ENCODE measurements at places on chromosomes 7 and 10.

DNA sequence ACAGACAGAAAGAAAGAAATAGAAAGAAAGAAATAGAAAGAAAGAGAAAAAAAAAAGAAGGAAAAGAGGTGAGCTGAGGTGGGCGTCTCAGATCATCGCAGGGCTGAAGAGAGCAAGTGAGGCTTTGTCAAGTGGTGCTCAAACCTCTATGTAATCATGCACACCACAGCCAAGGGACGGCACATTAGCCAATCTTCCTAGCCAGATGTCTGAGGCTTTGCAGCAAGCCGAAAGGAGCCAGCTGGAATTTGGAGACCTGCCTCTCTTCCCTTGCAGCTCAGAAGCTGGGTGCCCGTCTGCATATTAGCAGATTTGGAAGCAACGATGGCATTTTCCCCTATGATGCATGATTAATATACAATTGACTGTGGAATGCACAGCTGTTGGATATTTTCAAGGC lies 52.5 kb downstream of the ADRA2A start:
- no peak for DNase-seq

DNA sequence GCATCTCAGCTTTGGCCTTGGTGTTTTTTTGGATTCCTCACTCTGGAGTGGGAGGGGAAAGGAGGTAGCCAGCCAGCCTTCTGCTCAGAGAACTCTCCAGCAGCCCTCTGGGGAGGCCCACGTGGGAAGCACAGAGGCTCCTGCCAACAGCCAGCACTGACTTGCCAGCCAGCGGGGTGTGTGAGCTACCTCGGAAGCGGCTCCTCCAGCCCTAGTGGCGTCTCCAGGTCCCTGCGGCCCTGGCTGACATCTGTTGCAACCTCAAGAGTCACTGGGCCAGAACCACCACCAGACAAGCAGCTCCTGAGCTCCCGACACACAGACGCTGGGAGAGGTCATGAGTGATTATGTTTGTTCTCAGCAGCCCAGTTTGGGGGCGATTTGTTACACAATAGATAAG lies 180.2 kb upstream of the FZD8 start:
- peak; percentile 41 for DNase-seq

GRCh38 chr7:132901241-132901640 lies 180.6 kb downstream of the CHCHD3 start:
- DNase-seq: no peak

GRCh38 chr7:76369018-76369417 lies 10.2 kb upstream of the YWHAG start:
- no peak for DNase-seq

DNA sequence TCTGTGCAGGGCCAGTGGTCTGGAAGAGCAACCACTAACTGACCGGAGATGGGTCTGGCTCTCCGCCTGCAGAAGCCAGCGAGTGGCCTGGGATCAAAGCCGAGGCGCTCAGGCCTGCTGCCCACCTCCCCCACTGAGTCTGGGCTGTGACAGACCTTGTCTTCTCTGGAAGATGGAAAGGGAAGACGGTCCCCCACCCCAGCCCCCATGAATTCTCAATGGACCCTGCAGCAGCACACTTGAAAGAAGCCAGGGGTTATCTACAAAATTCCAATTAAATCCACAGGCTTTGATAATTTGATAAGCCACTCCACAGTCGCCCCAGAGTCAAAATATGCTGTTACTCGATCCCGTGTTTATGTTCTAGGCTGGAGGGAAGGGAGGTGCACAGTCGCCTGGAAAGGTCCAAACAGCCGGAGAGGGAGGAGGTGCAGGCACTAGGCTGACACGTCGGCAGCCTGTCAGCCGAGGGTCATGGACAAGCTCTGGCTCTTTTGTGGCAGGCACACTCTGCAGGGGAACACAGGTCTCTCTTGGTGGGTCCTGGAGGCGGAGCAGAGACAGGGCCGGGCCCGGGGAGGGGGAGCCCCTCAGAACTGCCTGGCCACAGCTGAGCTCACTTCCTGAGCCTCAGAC lies 134.9 kb downstream of the SH3PXD2A start:
- peak; percentile 32 for DNase-seq

DNA sequence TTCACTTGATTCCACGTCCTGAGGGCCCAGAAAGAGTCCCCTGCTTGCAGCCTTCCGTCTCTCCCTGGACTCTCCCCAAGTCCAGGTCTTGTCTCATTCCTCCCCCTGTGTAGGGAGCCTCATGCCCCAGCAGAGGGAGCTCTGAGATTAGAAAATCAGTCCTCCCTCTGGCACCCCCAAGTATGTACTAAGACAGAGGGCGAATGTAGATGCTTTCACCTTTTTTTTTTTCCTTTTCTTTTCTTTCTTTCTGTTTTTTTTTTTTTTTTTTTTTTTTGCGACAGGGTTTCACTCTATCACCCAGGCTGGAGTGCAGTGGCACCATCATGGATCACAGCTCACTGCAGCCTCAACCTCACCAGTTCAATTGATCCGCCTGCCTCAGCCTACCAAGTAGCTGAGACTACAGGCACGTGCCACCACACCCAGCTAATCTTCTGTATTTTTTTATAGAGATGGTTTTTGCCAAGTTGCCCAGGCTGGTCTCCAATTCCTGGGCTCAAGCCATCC lies 10.3 kb downstream of the SFXN3 start:
- DNase-seq: peak; percentile 89

- DNase-seq: no peak
These were observed 516.7 kb downstream of the PARD3 start for GRCh38 chr10:34298346-34298818.

DNA sequence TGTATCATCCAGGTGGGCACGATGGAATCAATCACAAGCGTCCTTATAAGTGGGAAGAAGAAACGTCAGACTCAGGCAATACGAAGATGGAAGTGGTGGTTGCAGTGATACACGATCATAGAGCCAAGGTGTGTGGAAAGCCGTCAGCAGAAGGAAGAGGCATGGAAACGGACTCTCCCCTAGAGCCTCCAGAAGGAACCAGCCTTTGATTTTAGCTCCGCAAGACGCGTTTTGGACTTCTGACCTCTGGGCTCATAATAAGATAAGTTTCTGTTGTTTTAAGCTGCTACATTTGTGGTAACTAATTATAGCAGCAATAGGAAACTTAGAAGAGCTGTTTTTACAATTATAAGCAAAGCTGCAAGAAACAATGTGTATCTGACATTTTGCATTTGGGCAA lies 14.8 kb downstream of the FANK1 start:
- DNase-seq: no peak

GRCh38 chr10:42869977-42870350 lies 87.4 kb downstream of the BMS1 start:
- no peak for DNase-seq

- peak; percentile 1 for DNase-seq
These were observed 1160.8 kb downstream of the REEP3 start for GRCh38 chr10:64682043-64682442.

- peak; percentile 34 for DNase-seq
These were observed 2.0 kb downstream of the BMPR1A start for GRCh38 chr10:86758189-86759072.

- no peak for DNase-seq
These were observed 26.8 kb downstream of the TMEM270 start for GRCh38 chr7:73887762-73888161.

GRCh38 chr7:143027683-143028082 lies 751 bp upstream of the OR9A2 start:
- no peak for DNase-seq

DNA sequence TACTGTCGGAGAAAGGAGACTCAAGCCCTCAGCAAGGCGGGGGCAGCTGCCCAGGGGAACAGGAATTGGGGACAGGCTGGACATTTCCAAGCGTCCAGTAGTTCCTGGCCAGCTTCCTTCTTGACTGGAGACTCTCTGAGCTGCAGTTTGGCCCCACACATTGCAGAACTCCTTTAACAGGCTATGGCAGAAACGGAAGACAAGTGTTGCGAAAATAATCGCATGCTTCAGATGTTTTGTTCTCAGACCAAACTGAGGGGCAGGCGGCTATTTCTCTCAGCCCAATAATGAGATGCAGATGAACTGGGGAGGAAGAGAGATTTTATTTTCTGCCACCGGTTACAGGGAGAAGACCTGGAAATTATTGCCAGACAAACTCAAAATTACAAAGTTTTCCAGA lies 88.0 kb upstream of the PFKP start:
- DNase-seq: peak; percentile 70

- DNase-seq: peak; percentile 78
These were observed 27.9 kb downstream of the RALA start for GRCh38 chr7:39651265-39651664.

GRCh38 chr10:132134241-132135052 lies 52.3 kb upstream of the DPYSL4 start:
- peak; percentile 6 for DNase-seq

- peak; percentile 77 for DNase-seq
These were observed 143.0 kb upstream of the HDAC9 start for GRCh38 chr7:18352339-18353255.

GRCh38 chr7:130197094-130197493 lies 8.1 kb downstream of the TMEM209 start:
- DNase-seq: no peak

GRCh38 chr10:5497948-5498730 lies 1.2 kb downstream of the CALML5 start:
- DNase-seq: no peak

DNA sequence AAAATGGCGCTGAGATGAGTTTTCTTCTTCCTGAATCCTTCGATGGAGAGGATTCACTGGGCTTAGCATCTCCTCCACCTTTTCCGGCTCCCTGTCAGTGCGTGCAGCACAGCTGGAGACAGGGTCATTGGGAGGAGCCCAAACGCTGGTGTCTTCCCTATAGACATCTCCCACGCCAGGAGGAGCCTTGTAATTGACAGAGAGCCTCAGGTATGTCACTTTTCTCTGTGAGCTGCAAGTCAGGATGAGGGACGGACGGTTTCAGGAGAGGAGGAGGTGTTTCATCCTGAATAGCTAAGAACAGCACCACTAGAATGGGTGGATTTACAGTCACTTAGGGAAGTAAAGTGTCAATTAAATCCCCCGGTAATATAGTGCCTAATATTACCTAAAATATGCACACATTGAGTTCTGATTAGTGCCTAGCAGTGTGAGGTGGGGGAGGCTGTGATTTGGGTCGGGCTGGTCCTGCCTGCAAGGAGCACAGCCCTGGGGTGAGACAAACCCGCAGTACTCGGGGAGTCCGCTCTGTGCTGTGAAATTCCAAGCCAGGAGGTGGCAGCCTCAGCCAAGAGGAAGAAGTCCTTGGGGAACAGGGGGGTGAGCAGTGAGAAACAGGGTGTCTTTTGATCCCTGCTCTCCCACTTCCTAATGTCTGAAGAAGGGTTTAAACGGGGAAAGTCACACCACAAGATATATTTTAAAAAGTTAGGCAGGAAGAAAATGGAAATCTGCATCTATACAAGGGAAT lies 28.2 kb downstream of the IL15RA start:
- DNase-seq: peak; percentile 81

- DNase-seq: no peak
These were observed 143.9 kb downstream of the HIBADH start for GRCh38 chr7:27518561-27519350.

- no peak for DNase-seq
These were observed 560.2 kb downstream of the CALN1 start for GRCh38 chr7:71851776-71852498.

- DNase-seq: peak; percentile 96
These were observed 39.8 kb upstream of the LANCL2 start for GRCh38 chr7:55325371-55325792.

GRCh38 chr10:93165367-93165766 lies 91.7 kb downstream of the CYP26A1 start:
- peak; percentile 28 for DNase-seq

- DNase-seq: peak; percentile 36
These were observed 586.6 kb downstream of the SUGCT start for GRCh38 chr7:40721342-40721949.

GRCh38 chr10:21077681-21078080 lies 180.6 kb upstream of the NEBL start:
- DNase-seq: no peak

DNA sequence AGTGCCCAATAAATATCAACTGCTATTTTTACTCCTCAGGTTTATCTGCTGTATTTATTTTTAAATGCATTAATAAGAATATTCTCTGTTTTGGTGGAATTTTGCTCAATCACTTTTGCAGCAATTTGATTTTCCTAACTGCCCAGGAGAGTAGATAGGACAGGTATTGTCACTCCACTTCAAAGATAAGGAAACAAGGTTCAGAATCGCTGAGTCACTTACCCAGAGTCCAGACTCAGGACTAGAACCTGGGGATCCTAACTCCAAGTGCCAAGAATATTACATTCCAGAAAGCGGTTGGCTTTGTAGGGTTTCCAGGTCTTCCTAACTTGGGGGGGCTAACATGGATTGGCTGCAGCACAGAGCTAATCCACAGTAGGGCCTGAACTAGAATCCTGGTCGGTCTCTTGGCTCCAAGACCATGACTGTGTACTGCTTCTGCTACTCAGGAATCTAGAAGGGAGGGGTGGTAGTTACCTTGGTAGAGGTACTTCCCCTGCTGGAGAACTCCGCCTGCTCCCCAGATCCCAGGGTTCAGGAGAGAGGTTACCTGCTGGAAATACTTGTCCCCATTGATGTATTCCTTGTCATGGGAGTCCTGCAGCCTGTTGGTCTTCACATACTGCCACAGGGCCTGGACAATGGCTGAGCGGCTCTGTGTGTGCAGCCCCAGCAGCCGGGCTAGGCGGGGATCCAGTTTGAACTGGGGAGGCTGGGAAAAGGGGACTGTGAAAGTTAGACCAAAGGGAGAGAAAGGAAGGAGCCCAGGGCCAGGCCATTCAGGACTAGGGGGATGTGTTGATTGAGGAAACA lies 7.3 kb downstream of the SMARCD3 start:
- no peak for DNase-seq

GRCh38 chr7:25391295-25391861 lies 163.1 kb upstream of the NPVF start:
- DNase-seq: peak; percentile 27

DNA sequence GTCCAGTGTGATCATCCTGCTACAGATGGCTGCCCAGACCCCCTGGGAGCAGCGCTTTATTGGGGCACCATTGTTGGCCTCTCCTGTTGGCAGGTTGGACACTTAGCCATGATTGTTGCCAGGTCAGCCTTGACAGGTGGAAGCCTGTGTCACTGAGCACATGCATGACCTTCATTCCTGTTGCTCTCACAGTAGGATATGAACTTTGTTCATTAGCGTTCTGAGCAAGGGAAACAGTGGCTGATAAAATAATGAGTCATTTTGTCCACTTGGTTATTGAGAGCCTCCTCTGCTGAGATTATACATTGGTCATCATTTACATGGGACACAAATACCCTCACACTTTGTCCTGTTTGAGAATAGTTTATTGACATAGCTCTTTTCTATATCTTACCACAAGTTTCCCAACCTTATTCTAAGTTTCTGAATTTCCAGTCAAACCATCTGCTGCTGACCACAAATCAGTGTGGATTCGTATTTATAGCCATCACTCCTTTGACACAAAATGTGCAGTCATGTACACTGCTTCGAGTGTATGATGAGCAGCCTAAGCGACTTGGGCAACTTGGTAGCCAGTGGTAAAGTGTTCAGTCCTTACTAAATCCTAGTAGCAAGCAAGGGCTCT lies 102.6 kb downstream of the TPST1 start:
- DNase-seq: peak; percentile 70

- no peak for DNase-seq
These were observed 399.0 kb downstream of the HGF start for GRCh38 chr7:81370822-81371221.

GRCh38 chr10:101226491-101227428 lies 2.5 kb downstream of the LBX1 start:
- DNase-seq: no peak

Data from iris pigment epithelial cell (primary cell).